Stimulated activated naive CD8-positive, alpha-beta T cell treated with anti-CD3 and anti-CD28 coated beads, Interleukin-15, amount 100 ng/mL, for 72 hours (primary cell): ENCODE measurements at places on chromosomes 3 and 15.

- DNase-seq: no peak
These were observed 285.2 kb upstream of the MME start for GRCh38 chr3:154794814-154795445.

- no peak for DNase-seq
These were observed 23.8 kb downstream of the VPS39 start for GRCh38 chr15:42184296-42184695.

- no peak for DNase-seq
These were observed 1.3 kb upstream of the THBS1 start for GRCh38 chr15:39579487-39580116.

DNA sequence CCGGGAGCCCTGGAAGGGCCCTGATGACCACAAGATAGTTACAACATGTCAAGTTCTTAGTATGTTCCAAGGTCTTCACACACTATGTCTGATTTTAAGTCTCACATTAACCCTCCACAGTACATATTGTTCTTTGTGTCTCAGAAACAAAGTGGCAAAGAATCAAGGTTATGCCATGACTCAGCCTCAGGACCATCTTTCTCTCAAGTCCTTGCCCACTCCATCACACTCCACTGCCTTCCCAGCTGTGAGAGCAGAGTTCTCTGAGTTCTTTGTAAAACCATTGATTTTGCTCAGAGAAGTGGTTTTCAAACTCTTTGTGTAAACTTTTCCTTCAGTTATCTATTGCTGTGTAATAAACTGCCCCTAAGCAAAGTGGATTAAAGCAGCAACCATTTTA, 67.9 kb upstream of the C3orf80 start:
- no peak for DNase-seq

GRCh38 chr3:195539479-195539878, 3.6 kb downstream of the PPP1R2 start:
- DNase-seq: no peak

GRCh38 chr3:38725726-38726419, 76.4 kb upstream of the SCN5A start:
- DNase-seq: no peak

GRCh38 chr3:100045696-100046095, 68.6 kb downstream of the FILIP1L start:
- DNase-seq: no peak

- DNase-seq: no peak
These were observed 150.8 kb upstream of the ARPP21 start for GRCh38 chr3:35488526-35488925.

- DNase-seq: no peak
These were observed 8.7 kb upstream of the RPUSD3 start for GRCh38 chr3:9852528-9852927.

DNA sequence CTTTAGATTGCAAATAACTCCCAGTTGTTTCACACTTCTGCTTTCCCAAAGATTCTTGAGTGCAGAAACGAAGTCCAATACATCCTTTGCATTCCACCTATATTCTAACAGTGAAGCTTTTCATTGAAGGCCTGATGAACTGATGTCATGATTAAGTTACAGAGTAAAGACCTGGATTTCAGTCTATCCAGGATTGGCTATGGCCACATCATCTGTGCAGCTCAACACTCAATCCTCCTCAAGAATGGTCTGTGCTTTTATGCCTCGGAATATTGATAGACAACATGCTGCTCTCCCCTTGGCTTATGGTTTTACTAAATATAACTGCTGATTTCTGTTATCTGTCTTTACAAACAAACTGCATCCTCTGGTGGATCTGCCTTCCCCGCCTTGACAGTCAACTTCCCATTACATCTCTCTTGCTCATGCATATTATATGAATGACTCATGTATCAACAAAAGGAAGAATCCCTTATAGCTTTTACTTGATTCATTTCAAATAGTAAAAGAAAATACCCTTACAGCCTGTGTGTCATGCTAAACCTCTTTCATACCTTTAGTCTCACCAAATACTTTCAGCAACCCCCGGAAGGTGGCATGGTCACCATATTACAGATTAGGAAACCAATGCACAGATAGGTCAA, 59.5 kb downstream of the SCN11A start:
- no peak for DNase-seq

GRCh38 chr3:79521221-79521848, 246.5 kb downstream of the ROBO1 start:
- no peak for DNase-seq

- DNase-seq: no peak
These were observed 142.9 kb upstream of the BFSP2 start for GRCh38 chr3:133256787-133257483.

DNA sequence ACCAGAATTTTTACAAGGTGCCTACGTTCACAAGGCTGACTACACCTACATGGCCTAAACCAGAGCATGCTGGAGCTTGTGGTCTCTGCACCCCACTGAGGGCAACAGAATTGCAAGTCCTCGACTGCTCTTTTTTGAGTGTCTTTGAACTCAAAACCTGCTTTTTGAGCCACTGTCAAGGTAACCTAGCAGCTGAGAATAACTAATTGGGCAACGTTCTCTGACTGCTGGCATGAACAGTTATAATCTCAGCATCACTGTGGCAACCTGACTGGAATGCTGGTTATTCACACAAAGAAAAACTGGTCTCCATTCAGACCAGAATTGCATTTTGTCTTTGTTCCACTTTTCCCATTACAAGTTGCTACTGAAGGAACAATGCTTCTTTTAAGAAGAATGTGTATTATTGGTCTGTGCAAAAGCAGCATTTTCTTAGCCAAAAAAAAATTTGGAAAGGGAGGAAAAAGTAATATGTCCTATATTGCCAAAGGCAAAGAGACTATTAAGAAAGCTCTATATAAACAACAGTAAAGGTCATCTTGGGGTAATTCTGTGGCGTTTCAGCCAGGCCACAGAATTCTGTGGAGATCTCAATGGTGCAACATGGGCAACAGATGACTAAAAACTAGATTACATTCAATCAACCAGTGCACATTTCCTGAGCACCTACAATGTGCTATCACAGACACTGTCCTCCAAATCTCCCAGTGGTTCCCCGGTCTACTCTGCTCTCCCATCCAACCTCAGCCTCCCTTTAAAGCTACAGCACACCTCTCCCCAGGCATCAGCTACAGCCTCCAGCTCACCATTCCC, 76.8 kb downstream of the TNIK start:
- no peak for DNase-seq
